ENCODE measurements at places on chromosomes 2 and 18.

GRCh38 chr18:9989481-9989880 lies 75.7 kb downstream of the VAPA start:
- no peak for DNase-seq

DNA sequence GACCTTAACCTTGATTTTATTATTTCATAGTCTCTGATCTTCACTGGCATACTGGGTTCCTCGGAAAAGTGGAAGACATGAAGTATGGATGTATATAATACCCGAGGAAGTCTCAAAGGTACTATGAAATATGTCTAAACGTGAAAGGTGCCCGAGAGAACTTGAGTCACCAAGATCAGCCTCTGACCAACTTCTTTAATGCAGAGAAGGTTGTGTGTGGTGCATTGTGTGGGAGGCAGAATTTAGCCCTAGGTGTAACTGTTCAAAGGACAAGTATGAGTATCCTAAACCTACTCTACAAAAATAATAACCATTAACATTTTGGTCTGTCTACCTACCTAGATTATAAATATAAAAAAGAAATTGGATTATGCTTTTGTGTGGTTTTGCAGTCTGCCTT lies 36.1 kb downstream of the OSBPL6 start:
- DNase-seq = no peak

GRCh38 chr2:234025466-234025865 lies 25.0 kb upstream of the SPP2 start:
- no peak for DNase-seq

- no peak for DNase-seq
Observed at GRCh38 chr2:207163053-207163755, 2.5 kb downstream of the KLF7 start.

- no peak for DNase-seq
Observed at GRCh38 chr2:13698847-13699246, 933.7 kb upstream of the LRATD1 start.

DNA sequence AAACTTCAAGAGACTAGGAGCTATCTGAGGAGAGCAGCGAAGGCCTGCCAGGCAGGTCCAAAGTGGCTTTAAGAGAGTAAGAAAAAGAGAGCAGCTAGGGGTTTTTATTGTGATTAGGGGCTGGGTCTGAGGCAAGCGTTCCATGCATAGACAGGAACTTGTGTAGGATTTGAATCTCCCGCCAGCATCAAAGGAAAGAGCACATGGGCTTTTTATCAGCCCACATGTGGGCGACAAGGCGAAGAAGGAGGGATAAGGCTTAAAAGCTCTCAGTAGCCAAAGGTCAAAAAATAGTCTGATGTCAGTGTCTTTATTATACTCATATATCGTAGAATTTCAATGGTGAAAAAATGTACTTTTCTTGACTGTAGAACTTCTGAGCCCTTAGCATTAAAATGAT lies 178.5 kb upstream of the TMEFF2 start:
- DNase-seq = no peak

GRCh38 chr18:59737776-59738300 lies 40.6 kb upstream of the CCBE1 start:
- DNase-seq = no peak

DNA sequence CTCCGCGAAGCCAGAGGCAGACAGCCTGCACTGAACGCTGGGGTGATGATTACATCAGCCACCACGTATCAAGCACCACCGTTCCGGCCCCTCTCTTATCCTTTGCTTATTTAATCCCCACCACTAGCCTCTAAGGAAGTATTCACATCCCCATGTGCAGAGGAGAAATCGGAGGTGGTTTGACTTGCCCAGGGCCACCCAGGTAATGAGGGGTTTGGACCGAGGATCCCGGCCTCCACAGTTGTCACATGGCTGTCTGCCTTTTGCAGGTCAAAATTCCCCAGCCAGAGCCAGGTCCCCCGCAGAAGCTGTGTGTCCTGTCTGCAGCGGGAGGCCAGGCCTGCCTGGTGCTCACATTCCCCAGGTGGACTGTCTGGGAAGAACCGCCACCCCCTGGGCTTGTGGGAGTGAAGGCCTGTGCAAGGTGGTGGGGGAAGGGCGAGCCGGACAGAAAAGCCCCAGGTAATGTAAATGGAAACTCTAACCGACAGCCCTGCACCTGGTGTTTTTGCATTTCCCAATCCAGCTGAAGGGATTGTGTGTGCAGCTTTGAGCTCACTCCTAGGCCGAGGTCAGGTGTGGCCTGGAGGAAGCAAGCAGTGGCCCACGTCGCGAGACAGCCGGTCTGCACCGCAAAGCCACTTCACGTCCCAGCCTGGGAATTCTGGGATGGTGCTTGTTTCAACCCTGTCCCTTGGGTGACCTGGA lies 108.5 kb upstream of the ID2 start:
- peak; percentile 61 for DNase-seq

- no peak for DNase-seq
Observed at GRCh38 chr18:71942433-71942832, 601.7 kb downstream of the CBLN2 start.

DNA sequence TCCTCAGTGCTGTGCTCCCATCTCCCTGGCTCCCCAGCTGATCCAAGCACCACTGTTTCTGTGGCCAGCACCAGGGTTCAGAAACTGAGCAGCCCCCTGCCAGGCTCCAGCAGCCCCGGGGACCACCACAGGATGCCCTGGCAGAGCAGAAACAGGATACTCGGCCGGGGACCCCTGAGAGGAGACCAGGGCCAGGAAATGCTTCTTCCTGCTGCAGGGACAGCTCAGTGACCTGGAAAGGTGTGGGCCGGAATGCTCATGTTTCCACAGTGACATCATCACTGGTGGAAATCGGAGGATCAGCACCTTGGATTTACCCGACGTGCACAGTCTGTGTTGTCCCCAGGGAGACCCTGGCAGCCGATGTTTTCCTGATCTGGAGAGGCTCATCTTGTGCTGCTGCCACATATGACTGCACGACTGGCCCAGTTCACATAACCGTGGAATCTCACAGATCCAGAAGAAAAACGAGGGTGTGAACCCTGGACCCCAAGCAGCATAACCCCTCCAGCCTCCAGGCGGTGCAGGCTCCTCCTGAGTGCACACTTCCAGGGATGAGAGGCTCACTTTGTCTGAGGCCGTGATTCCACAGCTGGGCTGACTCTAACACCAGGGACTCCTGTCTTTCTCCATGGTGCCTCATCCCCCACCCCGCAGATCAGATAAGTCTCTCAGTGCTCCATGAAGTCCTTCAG lies 58.0 kb downstream of the DDX1 start:
- DNase-seq = no peak

- DNase-seq = no peak
Observed at GRCh38 chr2:60520151-60520876, 33.1 kb downstream of the BCL11A start.

GRCh38 chr2:234964631-234965461 lies 13.0 kb downstream of the SH3BP4 start:
- no peak for DNase-seq

- DNase-seq = no peak
Observed at GRCh38 chr2:112001136-112001715, 53.8 kb upstream of the TMEM87B start.

DNA sequence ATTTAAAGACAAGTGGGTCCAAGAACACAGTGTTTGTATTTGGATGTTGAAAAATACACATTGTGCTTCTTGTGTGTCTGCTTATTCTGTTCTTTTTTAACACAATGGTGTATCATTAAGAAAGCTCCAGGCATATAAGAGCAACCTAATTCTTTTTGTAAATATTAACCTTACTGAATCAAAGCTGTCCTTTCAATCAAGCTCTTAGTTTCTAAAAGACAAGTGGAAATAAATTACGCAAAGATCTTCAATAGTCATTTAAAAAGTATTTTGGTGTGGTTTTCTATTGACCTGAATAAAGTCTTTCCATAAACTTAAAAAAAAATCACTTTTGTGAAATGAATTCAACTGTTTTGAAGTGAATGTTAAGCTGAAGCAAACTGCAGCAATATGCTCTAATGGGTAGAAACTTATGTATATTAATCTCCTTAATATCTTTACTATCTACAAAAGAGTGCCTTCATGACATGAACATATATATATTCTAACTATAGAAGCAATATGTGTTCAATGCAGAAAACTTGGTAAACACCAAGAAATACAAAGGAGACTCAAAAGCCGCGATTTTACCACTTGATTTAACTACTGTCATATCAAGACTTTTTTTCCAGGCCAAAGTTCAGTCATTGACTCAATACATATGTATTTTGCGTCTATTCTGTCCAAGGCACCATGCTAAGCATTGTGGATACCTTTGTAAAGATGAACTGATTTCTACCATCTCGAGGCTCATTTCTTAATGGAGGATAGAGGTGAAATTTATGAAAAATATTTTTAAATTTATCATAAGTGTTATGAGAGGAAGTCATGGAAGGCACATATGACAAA lies 97.7 kb downstream of the ARHGAP15 start:
- DNase-seq = no peak

GRCh38 chr2:217090884-217091283 lies 231.0 kb upstream of the TNP1 start:
- DNase-seq = no peak

DNA sequence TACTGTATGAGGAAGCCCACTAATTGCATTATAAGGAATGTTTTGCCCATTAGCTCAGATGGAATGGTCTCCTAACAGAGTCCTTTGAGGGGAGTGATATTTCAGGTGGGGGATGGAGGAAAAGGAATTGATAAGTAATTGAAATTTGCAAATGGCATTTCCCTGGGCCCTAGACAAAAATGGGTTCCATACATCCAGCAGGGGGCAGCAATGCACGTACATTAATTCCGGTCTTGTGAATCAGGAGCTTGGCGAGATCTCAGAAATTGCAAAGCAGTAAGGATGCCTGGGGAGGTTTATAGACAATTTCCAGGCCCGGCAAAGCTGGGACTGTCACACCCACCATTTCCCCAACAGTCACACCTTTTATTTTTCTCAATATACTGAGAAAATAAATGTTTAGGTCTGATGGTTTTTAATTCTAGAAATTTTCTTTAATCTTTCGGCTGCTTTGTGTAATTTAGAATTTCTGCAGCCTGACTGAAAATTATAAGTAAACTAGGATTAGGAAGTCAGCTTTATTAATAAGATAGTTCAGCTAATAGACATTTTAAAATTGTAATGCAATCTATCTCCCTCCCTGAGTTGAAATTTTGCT lies 122.8 kb downstream of the LYPD1 start:
- DNase-seq = peak; percentile 58

DNA sequence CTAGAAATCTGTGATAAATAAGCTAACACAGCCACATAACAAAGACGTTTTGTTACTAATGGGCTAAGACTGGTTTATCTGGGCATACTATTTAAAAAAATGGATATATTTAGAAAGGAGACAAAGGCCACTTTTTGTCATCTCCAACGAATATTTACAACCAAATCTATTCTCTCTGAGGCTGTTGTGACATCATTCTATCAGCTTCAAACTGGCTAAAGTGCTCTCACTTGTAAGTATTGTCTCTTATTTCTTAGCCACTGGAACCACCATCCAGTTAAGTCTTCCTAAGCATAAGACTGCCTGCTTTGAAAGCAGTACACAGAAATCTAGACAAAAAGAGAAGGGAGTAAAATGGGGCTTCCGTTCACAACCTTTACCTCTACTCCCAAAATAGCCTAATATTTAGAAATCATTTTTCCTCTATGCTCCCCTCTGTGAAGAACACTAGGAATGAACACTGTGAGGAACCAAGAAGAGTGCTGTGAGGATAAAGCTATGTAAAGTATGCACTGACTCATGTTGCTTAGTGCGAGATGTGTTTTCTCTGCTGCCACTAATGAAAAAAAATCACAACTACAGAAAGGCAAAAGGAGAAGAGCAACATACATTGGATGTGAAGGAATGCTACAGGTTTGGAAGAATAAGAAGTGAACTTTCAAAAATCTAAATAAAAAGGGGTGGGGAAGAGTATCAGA lies 264.1 kb downstream of the EXOC6B start:
- DNase-seq = no peak

DNA sequence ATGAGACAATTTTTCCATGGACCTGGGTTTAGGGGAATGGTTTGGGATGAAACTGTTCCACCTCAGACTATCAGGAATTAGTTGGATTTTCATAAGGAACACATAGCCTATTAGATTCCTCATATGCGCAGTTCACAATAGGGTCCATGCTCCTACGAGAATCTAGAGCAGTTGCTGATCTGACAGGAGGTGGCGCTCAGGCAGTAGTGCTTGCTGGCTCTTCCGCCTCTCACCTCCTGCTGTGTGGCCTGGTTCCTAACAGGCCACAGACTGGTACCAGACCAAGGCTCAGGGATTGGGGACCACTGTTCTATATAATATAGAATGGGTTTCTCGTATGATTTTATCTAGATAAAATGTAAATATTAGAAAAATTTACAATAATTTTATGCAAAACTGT lies 338.7 kb downstream of the CPS1 start:
- no peak for DNase-seq

DNA sequence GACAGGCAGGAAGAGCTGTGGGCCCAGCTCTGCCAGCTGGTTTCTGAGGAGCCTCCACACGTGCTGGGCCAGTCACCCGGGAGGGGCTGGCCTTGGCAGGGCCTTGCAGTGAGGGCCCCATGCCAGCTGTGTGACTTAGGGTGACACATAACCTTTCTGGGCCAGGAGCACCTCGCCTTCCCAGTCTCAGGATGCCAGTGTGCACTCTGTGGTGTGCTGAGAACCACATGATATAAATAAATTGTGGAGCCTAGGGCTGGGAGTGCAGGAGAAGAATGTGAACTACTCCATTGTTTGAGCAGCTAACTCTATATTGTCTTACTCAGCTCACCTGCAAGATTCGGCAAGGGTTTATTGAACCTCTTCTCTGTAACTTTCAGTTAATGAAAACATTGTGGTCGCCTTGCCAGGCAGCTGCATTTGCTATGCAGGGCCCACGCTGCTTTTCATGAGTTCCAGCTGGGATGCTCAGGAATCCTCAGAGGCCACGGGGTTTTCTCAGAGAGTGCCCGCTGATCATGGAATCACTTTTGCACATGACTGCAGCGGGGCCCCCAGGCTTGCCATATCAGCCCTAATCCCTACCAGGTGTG lies 222.3 kb downstream of the SH3RF3 start:
- peak; percentile 50 for DNase-seq

DNA sequence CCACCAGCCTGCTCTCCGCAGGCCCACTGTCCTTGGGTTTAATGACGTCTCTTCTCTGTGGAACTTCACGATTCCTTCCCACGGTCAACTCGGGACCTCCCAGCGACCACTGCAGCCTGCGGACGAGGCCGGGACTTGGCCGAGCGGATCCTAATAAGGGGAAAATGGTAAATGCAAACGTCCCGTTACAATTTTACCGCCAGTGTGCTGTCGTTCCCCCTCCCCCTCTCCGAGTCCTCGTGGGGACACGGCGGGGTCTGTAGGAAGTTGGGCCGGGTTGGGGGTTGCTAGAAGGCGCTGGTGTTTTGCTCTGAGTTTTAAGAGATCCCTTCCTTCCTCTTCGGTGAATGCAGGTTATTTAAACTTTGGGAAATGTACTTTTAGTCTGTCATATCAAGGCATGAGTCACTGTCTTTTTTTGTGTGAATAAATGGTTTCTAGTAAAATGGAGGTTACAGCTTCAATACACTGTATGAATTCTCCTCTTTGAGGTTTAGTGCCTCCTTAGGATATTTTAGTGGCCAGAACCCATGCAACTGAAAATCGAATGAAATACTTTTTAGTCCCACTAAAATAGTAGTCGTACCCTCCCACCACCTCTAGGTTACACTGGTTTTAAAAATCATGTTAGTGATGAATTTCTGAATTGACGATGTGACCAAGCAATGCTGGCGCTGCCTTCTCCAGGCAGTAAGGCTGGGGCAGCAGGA lies 2.3 kb downstream of the HOXD11 start:
- DNase-seq = peak; percentile 18

GRCh38 chr2:207993151-207993763 lies 32.1 kb downstream of the PLEKHM3 start:
- DNase-seq = no peak

GRCh38 chr2:37318401-37318800 lies 6.2 kb downstream of the PRKD3 start:
- DNase-seq = no peak
